GM06990 (cell line): ENCODE measurements at places on chromosomes 1 and 21.

DNA sequence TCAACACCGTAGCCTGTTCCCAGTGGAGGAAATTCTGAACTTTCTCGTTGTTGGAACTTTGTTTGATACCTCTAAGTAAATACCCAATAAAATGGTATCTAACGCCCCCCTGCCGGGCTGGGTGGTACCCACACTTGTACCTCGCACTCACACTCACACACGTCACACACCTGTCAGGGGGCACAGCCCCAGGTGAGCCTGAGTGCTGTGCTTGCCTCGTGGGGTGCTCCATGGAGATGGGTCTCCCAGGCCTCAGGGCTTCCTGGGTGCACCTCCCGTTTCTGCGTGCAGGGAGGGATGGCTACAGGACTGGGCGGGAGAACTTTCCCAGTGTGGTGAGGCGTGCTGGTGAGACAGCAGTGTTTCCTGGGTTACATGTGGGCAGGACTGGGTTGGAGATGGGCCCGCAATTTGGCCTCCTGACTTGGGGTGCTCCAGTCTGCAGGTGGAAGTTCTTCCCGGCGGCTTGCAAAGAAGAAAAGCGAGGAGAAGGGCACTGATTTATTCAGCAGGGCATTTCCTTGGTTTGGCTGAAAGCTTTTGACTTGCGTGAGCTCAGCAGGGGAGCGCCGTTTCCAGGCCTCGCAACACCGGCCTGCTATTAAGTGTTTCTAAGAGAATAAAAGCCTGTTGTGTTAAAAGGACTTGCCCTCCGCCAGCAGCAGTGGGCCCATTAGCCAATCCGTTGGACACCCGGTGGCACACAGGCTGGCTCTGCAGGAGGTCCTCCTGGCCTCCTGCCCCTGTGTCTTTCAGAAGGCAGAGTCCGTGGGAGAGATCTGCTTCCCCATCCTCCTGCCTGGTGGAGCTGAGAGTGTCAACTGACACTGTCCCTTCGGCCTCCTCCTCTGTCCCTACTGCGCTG, 79.7 kb downstream of the KIF26B start:
- no peak for DNase-seq

GRCh38 chr1:214636436-214636835, 33.4 kb downstream of the CENPF start:
- no peak for DNase-seq

- DNase-seq: no peak
Observed at GRCh38 chr1:84257617-84258016, 43.9 kb upstream of the SAMD13 start.

DNA sequence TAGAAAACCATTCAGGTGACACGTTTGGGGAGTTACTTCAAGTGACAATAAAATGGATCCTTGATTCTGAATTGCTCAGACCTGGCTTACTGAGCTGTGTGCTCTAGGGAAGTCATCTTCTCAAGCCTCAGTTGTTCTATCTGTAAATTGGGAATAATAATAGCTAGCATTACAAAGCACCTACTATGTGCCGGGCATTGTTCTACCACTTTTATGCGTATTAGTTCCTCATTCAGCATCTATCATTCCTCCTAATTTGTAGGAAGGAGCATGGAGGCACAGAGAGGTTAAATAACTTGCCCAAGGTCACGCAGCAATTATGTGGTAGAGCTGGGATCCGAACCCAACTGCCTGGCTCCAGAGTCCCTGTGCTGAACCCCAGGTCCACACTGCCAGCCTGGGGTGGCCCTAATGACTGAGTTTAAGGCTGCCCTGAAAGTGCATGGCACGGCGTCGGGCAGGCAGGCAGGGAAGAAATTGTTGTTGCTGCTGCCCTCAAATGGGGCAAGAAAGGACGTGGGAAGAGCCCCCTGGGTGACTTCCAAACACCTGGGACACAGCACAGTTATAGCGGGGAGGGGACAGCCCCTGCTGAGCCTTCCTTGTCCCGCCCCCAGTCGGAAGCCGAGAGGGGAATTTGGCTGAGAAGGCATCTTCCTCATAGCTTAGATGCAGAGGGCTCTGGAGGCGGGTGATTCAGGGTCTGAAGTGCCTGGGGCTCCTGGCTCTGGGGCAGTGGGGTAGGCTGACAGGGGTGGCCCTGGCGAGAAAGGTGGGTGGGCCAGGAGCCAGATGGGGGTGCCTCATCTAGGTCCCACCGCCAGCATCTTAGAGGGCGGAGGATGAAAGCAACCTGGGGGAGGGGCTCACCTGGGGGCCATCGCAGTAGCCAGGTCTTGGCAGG, 86.5 kb upstream of the IFFO2 start:
- DNase-seq: no peak
